ENCODE measurements at places on chromosomes 11 and 22.
A peak's percentile ranks its signal among the peaks of the same experiment; 100 is the strongest.

DNA sequence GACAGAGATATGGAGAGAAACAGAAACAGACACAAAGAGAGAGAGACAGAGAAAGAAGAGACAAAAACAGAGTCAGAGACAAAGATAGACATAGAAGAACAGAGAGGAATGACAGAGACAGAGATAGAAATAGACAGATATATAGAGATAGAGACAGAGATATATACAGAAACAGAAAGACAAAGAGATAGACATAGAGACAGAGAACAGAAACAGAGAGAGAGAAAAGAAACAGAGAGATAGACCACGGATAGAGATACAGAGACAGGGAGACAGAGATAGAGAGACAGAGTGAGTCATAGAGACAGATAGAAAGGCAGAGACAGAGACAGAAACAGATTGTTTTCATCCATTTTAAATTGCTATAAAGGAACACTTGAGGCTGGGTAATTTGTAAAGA lies 12.3 kb upstream of the MPEG1 start:
- DNase-seq: no peak

DNA sequence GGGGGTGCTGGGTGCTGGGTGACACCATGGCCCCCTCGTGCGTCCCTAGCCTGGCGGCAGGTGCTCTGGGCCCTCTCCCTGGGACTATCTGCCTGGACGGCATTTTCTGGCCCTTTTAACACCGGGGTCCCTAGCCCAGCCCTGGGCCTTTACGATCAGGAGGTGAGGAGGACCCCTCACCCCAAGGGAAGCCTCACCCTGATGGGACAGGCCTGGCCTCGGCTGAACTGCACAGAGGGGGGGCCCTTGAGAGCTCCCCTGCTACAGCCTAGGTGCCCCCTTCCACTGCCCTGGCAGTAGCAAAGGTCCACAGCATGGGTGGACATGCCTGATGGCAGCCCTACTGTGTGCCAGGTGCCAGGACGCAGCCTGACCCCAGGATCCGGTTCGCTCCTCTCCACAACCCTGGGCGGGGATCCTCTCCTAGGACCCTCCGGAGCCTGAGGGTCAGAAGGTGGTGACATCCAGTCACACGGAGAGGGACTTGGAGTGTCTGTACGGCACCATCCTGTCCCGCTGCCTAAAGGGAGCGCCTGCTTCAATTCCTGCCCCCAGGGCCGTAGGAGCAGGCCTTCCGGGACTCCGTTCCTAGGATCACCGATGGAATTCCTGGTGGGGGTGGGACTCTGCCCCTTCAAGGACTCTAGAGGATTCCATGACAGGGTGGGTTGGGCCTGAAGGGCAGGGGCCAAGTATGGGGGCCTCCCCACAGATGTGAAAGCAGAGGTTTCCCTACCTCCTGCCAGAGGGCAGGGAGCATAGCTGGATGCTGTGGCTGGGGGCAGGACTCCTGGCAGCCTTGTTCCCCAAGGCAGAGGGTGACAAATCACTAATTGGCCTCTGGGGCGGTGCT lies 33.0 kb upstream of the TH start:
- DNase-seq: peak; percentile 58

GRCh38 chr22:37126882-37127281 lies 17.4 kb upstream of the TMPRSS6 start:
- no peak for DNase-seq

DNA sequence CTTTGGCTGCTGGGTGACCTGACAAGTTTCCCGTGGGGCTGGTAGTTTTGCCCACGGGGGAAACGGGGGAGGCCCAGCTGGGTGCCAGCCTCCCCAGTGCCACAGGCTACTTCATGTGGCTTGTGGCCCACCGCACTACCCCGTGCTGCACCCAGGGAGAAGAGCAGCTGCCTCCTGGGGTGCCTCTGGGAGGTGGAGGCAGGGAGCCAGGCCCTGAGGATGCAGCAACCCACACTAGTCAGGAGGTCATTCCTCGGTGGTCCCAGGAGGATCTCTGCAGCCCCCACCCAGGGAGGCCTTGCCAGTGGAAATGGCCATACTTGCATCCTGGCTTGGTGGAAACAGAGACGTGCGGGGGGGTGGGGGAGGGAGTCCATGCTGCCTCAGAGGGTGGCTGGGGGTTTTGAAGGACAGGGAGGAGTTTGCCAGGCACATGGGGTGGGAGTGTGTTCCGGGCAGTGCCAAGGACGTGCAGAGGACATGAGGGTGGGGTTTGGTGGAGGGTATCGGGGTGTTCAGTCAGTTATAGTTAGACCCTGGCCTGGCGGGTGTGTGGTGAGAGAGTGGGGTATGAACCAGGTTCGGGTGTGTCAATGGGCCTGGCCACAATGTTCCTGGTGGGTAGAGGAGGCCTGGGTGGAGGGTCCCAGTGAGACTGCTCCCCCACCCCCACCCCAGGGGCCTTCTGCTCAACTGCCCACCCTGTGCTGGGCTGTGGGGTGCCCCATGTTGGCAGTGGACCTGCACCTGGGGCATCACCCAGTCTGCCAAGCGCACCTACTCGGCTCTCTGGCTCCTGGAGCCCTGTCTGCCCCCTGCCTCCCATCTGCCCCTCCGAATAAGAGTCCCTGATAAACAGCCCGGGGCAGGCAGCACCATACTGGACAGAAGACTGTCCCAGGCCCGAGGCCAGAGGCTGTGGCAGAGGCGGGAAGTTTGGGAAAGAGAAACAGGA lies 3.8 kb downstream of the PIM3 start:
- peak; percentile 22 for DNase-seq

- DNase-seq: no peak
Measured at GRCh38 chr11:8531982-8532381, 62.0 kb downstream of the STK33 start.

DNA sequence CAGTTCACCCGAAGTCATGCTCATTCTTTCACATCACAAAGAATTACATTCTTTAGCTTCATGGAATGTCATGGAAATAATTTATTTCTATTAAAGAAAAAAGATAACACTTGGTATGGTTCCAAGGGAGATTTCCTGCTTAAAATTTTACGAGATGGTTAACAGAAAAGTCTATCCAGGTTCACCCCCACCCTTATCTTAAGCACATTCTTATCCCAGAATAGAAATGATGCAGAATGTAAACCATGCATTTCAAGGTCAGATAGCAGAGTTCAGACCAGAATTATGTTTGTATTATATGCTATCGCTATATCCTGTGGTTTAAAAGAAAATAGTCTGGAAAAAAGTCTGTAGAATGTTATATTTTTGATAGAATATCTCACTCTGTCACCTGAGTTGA lies 58.7 kb downstream of the GAS2 start:
- DNase-seq: no peak

DNA sequence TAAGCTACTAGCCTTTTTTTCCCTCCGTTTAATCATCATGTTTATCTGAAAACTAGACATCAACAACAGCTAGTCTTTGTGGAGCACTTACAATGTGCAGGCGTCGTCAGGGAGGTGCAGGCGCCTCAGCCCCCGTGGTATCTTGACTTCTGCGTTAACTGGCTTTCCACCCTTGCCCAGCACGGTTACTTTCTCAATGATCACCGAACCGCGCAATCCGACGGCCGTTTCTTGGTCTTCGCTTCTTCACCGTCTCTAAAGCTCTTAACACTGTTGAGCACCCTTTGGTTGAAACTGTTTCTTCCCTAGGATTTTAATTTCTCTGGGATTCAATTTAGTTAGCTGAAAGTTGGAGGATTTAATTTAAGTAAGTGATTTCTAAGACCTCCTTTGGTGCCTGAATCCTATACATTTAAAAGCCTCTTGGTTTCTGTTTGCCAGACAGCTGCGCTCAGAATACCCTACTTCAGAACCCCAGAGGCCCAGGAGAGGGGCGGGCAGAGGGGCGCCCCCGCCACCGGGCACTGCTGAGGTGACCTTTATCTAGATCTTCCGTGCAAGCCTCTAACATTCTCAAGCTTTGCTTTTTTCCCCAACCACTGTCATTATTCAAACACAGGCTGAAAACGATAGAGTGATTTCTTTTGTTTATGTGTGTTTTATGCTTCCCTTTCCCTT lies 18.0 kb upstream of the TMEM218 start:
- no peak for DNase-seq

DNA sequence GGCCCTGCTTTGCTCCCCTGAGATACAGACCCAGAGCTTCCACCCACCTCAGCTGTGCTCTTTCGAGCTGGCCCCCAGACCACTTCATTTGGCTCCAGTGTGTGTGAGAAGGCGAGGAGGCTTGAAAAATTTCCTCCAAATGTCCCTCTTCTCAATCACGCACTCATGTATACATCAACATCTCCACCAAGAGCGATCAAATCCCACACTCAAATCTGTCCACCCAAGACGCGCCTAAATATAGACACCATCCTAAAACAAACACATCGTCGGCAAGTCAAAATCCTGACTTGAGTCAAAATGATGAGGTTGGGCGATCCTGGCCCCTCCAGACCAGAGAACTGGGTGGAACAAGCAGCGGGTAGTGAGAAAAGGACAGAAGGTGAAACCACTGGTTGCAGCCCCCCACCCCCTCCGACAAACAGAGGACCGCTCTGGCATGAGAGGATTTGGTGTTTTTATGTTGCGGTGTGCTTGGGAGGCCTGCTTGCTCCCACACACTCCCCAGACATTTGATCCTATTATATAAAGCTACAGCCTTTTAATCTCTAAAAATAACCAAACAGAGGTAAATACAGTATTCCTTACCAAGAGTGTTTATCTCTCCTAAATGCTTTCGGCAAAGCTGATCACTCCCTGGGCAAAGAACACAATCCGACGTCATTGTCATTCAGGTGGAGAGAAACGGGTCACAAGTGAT lies 10.2 kb downstream of the MN1 start:
- DNase-seq: no peak

- no peak for DNase-seq
Measured at GRCh38 chr22:35812600-35812999, 94.9 kb downstream of the APOL5 start.

DNA sequence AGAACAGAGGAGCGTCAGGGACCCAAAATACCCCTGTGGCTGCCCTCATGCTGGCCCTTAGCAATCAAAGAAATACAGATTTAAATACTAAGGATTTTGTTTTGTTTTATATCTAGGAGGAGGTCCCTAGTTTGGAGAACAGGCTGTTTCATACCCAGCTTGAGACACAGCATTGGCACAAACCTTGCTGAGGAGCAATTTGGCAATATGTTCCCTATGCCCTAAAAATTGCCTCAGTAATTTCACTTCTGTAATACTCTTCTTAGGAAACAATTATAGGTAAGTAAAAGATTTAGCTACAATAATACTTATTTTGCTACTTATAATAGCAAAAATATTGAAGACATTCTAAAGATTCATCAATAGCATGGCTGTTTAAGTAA lies 37.0 kb downstream of the TSKU start:
- DNase-seq: no peak

Measured in upper lobe of left lung (tissue), 6 donors.